ENCODE measurements at places on chromosomes 1 and 21.
A peak's percentile ranks its signal among the peaks of the same experiment; 100 is the strongest.

DNA sequence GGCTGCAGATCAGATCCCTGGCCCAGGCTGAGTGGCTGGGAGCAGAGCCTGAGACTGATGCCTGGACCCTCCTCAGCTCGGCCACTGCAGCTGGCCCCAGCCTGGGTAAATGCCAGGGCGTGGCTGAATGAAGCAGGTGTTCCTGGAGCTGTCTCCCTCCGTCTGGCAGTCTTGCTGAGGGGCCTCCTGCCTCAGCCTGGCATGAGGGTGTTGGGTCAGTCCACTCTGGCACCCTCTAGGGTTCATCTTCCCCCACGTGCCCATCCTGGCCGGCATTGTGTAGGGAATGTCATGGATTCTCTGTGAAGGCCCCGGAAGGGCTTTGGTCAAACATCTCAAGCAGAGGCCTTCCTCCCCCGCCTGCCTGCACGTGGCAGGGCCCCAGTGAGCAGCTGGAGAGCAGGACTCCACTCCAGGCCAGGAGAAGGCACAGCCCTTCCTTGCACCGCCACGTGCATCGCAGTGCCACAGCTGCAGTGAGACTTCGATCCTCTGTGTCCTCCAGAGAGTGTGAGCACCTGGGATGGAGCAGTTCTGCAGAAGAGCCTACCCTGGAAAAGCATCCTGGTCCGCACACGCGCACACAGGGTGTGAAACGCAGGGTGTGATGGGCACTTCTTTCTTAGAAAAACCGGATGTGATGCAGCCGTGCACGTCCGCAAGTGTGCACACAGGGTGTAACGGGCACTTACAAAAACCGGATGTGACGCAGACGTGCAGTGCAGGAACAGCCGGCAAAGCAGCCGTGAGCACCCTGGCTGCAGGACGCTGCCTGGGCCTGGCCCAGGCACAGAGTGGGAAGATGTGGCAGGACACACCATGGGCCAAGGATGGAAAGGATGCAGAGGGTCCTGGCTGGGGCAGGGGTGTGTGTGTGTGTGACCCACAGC is 4.6 kb upstream of the KRTAP10-4 start:
- DNase-seq: no peak

GRCh38 chr1:217214551-217214950 is 416.3 kb downstream of the GPATCH2 start:
- DNase-seq: no peak

DNA sequence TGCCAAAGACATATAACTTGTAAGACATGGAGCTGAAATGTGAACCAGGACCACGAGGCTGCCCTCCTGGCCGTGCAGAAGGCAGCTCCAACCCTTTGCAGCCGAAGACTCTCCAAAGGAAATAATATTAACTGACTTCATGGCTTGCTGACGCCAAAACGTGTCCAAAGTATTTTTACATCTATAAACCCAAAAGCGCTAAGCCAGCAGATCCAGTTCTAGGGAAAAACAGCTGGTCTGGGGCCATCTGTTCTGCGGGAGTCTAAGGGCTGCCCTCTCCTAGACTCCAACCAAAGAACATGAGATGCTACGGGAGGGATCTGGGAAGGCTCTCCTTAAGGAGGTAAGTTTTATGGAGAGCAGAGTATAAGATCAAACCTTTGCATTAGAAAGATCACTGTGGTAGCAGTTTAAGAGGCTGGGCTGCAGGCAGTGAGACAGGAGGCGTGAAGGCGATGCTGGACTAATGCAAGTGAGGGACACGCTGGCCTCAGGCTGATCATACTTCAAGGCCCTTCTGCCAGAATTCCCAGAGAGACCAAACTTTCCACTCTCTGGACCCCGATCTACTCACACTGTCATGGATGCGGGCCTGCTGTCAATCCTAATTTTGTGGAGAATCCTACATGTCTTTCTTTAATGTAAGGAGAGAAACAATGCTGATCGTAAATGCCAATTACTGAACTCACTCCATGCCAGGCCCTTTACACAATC is 1.2 kb downstream of the TMEM53 start:
- DNase-seq: no peak

- no peak for DNase-seq
Measured at GRCh38 chr1:227603327-227603726, 40.0 kb downstream of the ZNF678 start.

GRCh38 chr21:34952701-34953100 is 96.4 kb downstream of the RUNX1 start:
- DNase-seq: peak; percentile 19

- DNase-seq: no peak
Measured at GRCh38 chr1:211328084-211328694, 1.6 kb downstream of the TRAF5 start.

- DNase-seq: no peak
Measured at GRCh38 chr1:22613951-22614350, 22.5 kb upstream of the C1QA start.

DNA sequence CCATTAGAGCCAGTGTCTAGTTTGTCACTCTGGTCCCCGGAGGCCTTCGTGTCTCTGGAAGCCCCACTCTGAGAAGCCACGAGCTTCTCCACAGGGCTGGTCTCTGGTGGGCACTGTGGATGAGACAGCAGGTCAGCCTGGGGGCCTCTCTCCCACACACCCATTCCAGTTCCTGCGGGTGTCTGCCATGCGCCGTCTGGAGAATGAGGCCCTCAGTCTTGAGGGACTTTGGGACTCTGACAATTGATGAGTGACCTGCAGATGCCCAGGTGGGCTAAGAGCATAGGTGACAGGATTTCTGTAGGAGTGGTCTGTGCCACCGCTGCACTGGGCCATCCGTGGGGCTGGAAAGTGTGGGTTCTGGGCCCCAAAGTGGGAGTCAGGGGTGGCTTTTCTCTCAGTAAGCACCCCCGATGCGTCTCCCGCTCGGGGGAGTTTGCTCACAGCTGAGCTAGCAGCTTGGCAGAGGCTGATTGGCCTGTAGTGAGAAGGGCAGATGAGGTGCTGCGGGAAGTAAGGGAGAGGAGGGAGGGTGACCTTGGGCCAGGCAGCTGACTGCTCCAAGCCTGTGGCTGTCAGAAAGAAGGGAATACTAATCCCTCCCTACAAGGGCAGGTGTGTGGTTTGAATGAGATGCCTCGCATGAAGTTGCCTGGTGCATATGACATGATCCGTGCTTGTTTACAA is 26.4 kb downstream of the LHX4 start:
- no peak for DNase-seq

DNA sequence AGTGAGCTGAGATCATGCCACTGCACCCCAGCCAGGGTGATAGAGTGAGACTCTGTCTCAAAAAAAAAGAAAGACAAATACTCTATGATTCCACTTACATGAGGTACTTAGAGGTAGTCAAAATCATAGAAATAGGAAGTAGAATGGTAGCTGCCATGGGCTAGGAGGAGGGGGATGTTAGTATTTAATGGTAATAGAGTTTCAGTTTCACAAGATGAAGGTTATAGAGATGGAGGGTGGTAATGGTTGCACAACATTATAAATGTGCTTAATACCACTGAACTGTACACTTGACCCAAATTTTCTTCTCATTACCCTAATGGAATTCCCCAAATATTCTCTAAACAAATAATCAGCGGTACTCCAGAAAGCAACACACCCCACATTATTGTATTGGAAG is 12.8 kb downstream of the EIF2B3 start:
- DNase-seq: no peak

GRCh38 chr1:33342041-33342723 is 21.3 kb upstream of the A3GALT2 start:
- DNase-seq: peak; percentile 65

GRCh38 chr21:45622416-45623097 is 21.0 kb upstream of the PCBP3 start:
- DNase-seq: no peak

- peak; percentile 24 for DNase-seq
Measured at GRCh38 chr1:46806196-46807020, 7.6 kb downstream of the CYP4B1 start.

- DNase-seq: no peak
Measured at GRCh38 chr21:41277846-41278245, 38.8 kb upstream of the FAM3B start.

GRCh38 chr1:248404024-248404423 is 1.2 kb downstream of the OR2T1 start:
- no peak for DNase-seq

- no peak for DNase-seq
Measured at GRCh38 chr1:184698016-184698415, 56.6 kb downstream of the EDEM3 start.

DNA sequence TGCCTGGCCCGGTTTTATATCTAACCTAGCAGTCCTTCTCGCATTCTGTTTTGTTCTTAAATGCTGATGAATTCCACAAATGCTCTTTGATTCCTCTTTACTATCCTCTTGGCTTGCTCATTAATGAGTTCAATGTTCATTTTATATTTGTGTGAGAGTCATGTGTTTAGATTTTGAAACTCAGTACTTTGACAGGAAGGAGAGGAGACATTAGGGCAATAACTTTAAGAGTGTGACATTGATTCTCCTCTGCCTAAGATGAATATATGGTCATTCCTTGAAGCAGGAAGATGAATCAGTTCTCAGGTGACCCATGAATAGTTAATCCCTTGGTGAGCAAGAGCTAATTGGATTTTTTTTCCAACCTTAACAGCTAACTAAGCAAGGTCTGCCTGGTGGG is 84.1 kb downstream of the MRPS6 start:
- no peak for DNase-seq

DNA sequence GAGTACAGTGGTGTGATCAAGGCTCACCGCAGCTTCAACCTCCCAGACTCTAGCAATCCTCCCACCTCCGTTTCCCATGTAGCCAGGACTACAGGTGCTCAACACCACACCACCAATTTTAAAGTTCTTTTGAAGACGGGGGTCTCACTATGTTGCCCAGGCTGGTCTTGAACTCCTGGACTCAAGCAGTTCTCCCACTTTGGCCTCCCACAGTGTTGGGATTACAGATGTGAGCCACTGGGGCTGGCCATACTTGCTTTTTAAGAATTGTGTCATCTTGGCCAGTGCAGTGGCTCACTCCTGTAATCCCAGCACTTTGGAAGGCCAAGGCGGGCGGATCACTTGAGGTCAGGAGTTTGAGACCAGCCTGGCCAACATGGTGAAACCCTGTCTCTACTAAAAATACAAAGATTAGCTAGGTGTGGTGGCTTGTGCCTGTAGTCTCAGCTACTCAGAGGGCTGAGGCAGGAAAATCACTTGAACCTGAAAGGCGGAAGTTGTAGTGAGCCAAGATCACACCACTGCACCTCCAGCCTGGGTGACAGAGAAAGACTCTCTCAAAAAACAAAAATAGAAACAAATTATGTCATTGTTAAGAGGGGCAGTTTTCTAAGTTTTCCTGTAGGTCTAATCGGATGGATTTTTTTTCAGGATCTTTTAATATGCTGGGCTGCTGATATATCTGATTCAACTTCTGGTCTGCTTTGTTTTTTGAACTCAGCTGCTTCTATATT is 18.7 kb downstream of the AK4 start:
- no peak for DNase-seq

DNA sequence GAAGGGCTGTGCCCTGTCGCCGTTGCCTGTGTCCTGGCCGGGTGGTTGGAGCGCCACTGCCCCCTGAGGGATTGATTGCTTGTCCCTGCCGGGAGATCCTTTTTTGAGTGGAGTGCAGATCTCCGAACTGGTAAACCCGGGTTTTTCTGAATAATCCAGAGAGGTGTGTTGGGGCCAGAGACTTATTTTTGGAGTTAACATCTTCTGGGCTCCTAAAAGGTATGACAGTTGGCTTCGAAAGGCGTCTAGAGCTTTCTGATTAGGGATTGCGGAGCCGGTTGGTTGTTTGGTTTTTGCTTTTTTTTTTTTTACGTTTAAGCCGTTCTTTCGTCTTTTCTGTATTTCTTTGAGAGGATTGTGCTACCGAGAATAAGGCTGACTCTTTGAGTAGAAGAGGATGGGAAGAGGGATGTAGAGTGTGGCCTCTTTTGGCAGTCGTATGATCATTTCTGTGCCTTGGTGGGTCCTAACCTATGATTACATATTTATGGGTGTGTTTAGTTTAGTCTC is 756 bp downstream of the RLF start:
- DNase-seq: no peak

DNA sequence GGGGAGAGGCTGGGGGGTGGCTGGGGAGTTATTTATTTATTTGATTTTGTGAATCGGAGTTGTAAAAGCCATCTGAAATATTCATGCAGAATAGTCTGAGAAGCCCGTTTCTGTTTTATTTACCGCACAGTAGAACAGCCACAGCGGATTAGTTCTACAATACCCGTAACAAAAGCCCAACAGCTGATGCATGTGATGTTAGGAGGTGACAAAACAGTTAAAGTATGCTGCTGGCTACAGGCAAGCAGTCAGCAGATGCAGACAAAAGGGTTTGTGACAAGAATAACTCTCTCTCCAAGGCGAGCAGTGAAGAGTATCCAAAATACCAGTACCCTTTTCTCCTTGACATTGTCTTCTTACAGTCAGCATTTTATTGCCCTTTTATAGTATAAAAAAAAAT is 42.0 kb downstream of the PROX1 start:
- DNase-seq: no peak

GRCh38 chr1:9075022-9075421 is 5.6 kb upstream of the SLC2A5 start:
- DNase-seq: no peak

- DNase-seq: no peak
Measured at GRCh38 chr1:205004351-205004750, 38.7 kb upstream of the CNTN2 start.

- DNase-seq: no peak
Measured at GRCh38 chr1:245160288-245160687, 5.5 kb downstream of the KIF26B start.

GRCh38 chr1:209196140-209196539 is 387.4 kb upstream of the CAMK1G start:
- DNase-seq: no peak

- DNase-seq: no peak
Measured at GRCh38 chr21:35111321-35111930, 62.3 kb upstream of the RUNX1 start.

DNA sequence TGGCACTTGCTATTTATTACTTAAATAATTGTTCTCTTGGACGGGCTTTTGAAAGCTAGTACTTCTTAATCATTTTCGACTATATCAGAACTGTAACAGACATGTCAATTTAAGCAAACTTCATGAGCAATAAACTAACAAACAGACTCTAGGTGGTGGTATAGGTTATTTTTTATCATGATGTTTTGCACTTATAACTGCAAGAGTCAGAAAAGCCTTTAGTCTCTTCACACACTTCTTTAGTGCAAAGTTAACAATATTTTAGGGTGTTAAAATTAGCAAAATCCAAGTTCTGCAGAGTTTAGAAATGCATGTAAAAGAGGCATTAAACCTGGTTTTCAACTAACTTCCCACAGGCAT is 2.2 kb downstream of the NRIP1 start:
- DNase-seq: no peak

DNA sequence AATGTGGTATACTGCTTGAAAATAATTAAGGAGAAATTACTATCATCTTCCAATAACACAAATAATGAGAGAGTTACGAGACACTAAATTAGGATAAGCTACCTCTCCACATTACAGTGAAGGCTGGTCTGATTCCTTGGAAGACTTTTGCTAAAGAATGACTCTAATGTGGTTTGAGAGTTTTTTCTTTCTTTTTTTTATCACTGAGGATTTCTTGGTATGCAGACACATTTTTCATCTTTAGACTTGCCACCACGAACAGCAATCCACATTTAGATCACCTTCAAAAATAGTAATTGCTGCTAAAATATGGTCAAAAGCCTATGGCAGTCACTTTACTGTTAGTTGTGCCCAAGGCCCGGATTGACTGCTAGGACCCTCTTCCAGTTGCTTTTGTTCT is 16.6 kb upstream of the TMEM35B start:
- DNase-seq: no peak

GRCh38 chr1:13809461-13810159 is 109.6 kb downstream of the PRDM2 start:
- no peak for DNase-seq

All from Calu3 (cell line).